Head of caudate nucleus (tissue), 42 donors: ENCODE measurements at places on chromosomes 2 and 18.

DNA sequence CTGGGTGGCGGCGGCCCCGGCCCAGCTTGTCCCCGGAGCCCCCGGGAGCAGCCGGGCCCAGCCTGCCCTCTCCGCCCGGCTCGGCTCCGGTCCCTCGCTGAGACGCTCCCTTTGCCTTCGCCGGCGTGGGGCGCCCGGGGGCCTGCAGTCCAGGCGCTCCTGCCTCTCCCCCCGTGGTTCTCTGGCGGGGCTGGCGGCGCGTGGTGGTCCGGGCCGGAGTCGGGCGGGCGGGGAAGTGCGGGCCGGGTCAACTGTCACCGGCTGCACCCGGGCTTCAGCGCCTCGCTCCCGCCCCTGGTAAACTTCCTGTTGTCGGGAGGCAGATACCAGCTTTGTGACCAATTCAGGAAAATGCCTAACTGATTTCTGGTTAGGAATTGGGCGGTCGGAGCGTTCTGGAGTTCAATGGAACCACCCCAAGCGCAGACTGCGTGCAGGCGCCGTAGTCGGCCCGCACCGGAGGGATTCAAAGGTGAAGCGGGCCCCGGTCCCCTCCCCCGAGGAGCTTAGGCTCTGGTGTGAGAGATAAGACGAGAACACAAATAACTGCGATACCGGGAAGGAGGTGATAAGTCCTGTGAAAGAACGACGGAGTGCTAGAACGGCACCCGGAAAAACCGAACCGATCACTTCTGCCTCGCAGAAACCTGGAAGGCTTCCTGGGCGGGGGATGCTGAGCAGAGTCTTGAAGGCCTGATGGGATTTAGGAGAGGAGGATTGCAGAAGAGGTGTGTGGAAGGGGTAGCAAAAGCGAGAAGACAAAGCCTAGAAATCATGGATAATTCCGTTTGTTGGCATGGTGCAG lies 891 bp downstream of the CAB39 start:
- peak; percentile 43 for DNase-seq

GRCh38 chr2:75074708-75075107 lies 116.3 kb downstream of the POLE4 start:
- no peak for DNase-seq

GRCh38 chr2:180664507-180664906 lies 315.9 kb upstream of the UBE2E3 start:
- no peak for DNase-seq

GRCh38 chr2:97834610-97835009 lies 121.2 kb downstream of the ZAP70 start:
- DNase-seq, result no peak

GRCh38 chr2:5925604-5926003 lies 233.4 kb downstream of the SOX11 start:
- no peak for DNase-seq

DNA sequence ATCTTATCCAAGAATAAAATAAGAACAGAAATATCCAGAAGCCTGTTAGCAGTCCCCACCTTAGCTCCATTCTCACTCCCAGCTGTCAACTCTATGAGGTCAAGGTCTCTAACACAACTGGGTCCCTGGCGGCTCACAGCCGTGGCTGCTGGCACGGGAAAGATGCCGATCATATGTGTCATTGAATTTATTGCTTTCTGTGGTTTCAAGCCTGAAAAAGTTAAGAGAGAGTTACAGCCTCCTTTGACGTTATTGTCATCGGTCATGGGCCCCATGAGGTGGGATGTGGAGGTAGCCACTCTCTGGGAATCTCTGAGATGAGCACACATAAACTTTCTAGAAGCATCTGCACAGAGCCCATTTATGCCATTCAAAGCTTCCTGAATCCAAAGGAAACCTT lies 28.7 kb upstream of the CABLES1 start:
- no peak for DNase-seq

DNA sequence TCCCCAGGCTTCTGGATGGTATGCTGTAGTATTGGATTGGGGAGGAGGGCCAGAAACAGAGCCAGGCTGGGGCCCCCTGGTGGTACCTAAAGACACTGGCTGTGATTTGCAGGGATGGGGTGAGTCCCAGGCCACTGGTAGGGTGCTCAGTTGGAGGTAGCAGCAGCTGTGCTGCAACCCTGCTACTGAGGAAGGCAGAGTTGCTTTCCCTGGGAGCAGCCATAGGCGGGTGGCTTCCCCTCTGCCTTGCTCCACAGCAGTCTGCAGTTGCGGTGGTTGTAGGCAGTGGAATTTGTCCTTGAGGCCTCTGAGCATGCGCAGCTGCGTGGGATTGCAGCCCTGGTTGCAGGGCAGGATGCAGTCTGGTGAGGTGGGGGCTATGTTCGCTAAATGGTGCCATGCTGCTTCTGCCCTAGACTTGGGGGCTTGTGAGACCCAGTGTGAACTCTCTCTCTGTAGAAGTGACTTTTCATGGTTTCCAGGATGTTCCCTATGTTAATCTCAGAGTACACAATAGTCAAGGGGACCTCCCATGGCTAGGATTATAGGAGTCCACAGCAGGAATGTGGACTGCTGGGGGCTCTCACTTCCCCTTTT lies 443.5 kb downstream of the XIRP2 start:
- DNase-seq, result no peak

DNA sequence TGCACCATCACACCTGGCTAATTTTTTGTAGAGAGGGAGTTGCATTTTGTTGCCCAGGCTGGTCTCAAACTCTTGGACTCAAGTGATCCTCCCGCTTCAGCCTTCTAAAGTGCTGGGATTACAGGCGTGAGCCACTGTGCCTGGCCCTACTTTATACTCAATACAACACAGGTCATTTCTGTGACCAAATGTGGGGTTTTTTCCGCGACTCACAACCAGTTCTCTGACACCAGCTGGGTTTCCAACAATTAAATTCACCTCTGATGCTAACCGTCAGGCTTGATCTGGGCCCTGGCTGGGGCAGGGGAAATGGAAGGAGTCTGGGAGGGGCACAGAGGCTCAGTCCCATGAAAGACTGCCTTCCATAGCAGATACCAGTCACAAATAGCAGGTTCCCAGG lies 64.8 kb upstream of the MCFD2 start:
- DNase-seq, result no peak

DNA sequence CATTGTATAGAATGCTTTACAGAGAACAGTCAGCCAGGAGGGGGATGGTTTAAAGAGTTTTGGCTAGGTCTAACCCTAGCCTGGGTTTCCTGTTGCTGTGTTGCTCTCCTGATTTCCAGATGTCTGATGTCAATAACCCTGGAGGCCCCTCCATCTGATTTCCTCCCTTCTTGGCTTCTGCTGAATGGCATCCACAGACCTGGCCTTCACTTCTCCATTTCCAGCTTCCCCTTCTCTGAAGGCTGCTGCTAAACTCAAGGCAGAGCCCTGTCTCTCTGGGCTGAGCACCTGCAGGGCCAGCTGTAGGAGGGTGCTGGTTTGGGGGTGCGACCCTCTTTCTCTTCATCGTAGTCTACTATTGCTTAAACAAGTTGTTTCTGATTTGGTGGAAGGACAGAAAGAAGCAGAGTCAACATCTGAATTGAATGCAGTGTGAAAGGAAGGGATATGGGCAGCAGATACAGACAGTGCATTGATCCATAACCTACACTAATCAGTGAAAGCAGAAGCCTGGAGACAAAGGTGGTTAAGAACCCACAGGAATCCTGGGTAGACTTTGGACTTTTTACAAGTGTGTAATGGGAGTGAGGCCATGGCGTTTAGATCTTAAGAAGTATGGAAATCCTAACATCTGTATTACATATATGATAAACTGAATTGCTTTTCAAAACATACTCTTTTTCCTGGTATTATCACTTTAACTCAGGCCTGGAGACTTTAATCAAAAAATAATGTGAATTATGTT lies 153.6 kb downstream of the HRH4 start:
- DNase-seq, result no peak

DNA sequence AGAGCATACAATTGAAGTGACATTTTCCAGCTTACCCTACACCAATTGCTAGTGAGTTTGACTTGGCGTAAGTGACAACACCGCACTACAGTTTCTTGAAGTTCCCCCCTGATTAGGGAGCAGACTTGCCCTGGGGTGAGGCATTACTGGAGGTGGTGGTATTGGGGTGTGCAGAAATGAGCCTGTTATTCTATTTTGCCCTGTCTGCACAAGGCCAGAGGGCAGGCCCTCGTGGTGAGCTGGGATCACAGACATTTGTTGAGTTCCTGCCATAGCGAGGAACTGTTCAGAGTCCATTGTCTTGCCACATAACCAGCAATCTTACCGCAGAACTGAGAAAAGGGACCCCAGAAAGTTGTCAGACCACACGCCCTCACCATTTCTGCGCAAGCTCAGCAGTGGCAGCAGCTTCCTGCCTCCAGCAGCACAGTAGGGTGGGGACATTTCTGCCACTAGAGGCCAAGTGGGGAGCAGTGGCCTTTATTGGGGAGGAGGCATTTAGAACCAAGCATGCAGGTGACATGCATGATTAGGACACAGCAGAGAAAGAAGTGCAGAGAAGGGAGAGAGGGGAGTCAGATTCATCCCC lies 103.6 kb upstream of the BCL2L11 start:
- no peak for DNase-seq

GRCh38 chr18:9466846-9467245 lies 8.5 kb upstream of the RALBP1 start:
- DNase-seq, result no peak

DNA sequence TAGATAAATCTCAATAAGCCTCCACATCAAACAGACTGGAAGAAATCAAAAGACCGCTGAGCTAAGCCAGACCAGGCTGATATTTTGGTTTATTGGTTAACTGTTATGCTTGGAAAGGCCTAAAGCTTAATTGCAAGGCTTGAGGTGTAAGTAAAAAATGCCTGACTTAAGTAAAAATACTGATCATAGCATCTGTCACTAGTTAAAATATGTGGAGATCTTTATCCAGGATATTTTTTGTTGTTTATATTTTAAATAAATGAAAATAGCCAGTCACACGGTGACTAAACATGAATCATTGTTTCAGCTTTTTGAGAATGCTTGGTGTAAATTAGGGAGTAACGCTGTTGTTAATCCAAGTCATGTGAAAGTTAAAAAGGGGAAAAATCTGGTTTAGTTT lies 127.9 kb downstream of the THADA start:
- no peak for DNase-seq

DNA sequence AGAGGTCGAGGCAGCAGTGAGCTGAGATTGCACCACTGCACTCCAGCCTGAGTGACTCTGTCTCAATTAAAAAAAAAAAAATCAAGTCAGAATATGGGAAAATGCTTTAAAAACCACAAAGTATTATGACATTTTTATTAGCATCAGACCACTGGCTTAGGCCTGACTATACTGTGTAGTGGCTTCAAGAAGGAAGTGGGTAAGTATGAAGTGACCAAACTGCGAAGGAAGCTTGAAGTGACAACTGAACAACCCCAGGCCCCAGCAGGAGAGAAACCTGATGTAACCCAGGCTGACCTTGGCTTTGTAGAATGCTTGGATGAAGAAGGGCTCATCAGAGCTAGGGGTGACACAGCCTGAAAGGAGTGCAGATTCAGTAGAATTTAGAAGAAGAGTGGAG lies 21.4 kb upstream of the HAAO start:
- no peak for DNase-seq

DNA sequence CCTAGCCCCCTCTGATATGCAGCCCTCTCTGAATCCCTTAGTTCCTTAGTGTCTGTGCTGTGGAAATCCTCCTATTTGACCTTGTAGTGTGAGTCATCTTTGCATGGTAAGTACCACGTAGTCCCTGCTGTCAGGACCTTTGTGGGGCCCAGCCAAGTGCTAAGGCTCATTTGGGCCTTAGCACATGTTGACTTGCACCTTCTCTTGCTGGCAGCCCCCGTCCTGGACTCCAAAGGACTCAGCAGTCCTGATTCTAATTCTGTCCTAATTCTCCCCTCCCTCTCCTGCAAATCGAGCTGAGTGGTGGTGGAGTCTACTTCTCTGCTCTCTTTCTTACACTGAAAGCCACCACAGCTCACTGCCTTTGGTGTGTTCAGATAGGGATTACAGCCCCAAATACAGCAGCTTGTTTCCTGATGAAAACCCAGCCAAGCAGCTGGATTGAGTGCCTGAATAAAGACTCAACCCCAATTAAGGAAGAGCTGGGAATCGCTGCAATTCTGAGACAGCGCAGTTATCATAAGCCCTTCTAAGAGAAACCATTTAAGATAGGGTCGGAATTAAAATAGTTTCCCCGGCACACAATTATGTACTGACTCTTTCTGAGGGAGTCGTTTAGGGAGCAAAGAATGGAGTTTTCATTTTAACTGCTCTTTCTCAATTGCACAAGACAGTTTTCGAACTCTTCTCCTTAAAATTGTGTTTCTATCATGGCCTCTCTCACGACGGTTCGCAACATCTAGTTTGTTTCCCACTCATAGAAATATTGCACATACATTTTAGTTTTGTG lies 215.6 kb upstream of the TNP1 start:
- no peak for DNase-seq

- no peak for DNase-seq
Observed at GRCh38 chr2:37635504-37636380, 35.7 kb downstream of the CDC42EP3 start.

DNA sequence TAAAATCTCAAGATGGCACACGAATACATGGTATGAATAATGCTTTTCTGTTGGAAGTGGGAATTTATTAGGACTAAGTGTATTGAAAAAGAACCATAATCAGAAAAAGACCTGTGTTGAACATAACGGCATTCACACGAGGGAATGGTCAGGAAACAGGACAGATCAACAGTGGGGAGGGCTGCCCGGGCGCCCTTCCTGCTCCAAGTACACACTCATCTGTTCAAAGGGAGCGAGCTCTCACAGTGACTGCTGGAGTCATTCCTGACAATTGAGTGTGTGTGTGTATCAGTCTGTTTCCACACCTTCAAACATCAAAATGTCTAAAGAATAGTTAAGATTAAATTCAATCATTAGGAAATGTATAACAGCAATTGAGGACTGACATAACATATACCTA lies 167.2 kb downstream of the HDAC4 start:
- no peak for DNase-seq

DNA sequence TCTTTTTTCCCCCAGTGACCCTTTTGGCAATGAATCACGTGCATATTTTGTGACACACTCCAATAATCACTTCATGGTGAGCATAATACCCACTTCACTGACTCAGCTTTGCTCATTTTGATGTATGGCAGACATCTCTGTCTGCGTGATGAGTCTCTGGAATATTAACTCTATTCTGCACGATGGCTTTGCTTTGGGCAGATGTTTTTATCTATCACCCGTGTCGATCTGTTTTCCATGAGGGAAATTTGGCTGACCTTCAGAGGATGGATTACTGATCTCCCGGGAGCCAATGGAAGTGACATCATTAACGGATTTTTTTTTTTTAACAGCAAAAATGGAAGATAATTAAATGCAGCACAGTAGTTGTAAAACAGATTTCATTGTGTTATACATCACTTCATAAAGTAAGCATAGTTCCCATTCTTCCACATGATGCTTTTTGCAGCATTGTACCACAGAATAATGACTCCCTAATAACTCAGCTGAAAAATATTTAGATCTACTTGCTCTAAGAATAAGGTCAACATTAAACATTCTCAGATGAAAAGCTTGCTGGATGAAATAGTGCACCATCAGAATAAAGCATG lies 29.8 kb downstream of the CDC42EP3 start:
- no peak for DNase-seq

DNA sequence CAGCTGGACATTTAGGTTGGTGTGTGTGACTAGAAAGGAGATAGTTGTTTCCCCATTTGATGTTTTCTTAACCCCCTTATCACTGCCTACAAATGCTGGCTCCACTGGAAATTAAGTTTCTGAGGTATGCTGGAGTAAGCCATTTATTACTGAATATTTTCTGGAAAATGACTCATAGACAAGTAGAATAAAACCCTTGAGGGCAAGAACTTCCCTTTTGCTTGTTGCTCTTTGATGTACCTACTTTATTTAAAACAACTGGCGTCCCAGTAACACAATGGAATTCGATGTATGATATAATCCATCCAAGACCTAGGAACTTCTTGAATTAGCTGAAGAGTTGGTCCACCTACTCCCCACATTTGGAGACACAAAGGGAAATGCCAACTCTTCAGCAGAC lies 33.3 kb upstream of the SESTD1 start:
- DNase-seq, result no peak
